ENCODE measurements at places on chromosomes 5 and 9.

DNA sequence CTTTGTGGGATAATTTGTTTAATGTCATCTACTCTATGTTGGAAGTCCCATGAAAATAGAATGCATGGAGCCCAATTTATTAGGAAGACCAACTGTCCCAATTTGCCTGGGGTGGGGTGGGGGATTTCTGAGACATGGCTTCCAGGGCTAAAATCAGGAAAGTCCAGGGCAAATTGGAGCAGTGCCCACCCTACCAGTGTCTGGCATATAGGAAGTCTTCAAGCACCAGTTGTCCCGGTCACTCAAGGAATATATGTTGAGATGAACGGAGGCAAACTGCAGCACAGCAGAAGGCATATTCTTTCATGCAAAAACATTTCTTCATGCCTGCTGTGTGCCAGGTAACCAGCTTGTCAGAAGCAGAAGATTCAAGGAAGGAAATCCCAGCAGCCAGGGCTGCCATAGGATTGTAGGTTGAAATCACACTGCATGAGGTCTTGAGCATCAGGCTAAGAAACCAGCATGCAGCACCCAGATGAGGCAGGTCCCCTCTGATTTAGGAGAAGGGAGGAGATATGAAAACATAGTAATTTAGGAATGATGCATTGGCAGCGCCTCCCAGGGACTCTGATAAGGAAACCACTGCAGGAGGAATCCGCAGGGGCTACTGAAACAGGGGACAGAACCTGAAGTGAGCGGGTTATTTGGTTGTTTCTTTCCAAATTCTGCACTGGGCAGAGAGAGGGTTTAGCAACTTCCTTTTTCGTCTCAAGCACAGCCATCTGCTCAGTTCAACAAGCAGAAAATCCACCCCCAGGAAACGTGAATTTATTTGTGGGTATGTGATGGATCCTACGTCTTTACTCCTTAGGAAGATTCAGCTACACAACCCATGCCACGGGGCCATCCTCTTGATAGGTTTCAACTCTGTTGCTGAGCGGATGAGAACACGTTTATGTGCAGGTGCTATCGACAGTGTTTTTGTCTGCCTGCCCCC lies 112.6 kb upstream of the CPEB4 start:
- DNase-seq: no peak

GRCh38 chr5:176889321-176890280 lies 9.5 kb downstream of the HK3 start:
- no peak for DNase-seq

DNA sequence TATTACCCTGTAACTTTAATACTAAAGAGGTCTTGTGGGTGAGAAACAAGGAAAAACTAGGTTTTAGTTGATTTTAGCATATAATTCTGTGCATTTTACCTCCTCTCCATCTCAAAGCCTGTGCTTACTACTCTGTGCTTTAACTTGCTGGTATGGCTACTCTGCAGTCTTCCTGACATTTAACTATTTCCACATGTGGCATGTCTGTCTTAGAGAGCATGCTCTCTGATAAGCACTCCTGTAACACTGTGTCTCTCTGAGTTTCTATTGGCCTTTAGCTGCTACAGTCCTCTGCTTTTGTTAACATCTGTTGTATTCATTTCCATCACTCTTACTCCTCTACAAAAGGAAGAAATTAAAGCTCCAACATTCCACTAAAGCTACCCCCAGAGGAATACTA lies 418.3 kb downstream of the RAB3C start:
- DNase-seq: no peak

- DNase-seq: no peak
Measured at GRCh38 chr9:122183501-122183900, 23.8 kb downstream of the MORN5 start.

DNA sequence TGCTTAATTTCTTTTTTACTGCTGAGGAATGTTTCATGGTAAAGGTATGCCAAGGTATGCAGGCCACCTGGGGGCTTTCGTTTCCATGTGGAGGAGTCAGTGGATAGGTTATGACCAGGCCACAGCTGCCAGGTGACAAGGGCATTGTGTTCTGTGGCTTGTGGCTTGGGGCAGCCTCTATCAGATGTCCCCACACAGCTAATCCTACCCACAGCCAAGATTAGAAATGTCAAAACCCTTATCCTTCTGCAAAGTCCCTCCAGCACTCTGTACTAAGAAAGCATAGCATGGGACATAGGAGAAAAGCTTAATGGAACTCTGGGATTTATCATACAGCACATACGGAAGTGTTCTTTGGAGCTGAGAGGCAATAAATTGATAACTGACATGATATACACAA lies 171.2 kb upstream of the S1PR3 start:
- no peak for DNase-seq

DNA sequence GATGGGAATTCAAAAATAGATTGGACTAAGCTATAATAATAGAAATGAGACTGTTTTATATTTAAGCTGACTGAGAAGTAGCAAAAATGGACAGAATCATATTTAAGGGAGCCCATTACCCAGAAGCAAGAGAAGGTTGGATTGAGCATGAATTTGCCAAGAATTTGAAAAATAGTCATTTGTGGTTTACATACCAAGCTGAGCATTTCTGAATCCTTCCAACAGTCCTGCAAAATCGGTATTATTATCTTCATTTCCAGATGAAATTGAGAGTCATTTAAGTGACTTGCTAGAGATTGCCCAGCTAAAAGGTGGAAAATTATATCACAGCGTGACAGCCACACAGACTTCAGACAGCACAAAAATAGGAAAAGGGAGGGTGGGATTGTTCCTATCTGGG lies 48.4 kb downstream of the TNFSF15 start:
- no peak for DNase-seq

GRCh38 chr9:86768020-86768419 lies 179.3 kb downstream of the GAS1 start:
- no peak for DNase-seq

GRCh38 chr5:179404321-179405053 lies 59.2 kb upstream of the ADAMTS2 start:
- no peak for DNase-seq

DNA sequence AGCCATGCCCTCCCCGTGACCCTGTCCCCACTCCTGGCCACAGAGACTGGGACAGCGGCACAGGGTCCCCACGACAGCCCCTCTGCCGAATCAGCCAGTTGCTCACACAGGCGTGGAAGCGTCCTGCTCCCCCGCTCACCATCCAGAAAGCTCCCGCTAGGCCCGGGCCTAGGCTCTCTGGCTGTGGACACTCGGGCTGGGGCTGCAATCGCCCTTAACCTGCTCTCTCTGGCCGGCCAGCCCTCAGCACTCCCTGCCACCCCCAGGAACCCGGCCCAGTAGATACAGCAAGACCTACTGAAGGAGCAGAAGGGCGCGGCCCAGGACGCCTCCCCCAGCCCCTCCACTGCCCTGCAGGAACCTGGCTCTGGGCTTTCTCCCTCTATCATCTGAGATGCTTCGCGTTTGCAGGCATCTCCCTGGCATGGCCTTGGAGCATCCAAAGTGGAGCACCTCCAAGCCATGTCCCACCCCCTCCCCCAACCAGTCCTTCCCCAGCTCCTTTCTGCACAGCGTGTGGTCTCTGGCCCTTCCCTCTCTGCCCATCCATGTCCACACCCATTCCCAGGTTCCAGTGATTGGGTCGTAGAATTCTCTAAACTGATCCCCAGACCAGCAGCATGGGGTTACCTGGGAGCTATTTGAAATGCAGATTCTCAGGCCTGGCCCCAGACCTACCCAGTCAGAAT lies 113.7 kb upstream of the LMX1B start:
- no peak for DNase-seq

DNA sequence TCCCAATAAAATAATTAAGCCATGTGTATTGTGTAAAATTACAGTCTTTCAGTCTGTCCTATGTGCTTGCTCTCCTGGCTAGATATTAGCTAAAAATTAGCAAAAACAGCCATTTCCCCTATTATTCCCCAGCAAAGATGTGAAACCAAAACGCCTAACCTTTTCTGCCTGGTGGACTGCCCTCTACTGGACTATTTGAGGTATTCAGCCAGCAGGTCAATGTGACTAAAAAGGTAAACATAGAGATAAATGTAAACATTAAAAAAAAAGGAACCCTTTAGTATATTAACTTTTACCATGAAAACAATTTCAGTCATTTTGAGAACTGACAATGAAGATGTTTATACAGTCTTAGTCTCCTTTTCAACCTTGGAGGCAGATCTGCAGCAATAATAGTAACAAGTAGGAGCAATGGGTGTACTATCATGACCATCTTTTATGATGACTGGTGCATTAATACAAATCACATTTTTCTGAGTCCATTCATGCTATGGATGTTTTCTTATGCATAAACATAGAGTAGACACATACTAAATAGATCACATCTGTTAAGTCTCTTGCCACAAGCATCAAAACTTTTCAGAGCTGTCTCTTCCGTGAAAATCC lies 10.1 kb downstream of the ATG12 start:
- peak; percentile 16 for DNase-seq

- DNase-seq: no peak
Measured at GRCh38 chr5:136750224-136750862, 385.0 kb upstream of the TRPC7 start.

DNA sequence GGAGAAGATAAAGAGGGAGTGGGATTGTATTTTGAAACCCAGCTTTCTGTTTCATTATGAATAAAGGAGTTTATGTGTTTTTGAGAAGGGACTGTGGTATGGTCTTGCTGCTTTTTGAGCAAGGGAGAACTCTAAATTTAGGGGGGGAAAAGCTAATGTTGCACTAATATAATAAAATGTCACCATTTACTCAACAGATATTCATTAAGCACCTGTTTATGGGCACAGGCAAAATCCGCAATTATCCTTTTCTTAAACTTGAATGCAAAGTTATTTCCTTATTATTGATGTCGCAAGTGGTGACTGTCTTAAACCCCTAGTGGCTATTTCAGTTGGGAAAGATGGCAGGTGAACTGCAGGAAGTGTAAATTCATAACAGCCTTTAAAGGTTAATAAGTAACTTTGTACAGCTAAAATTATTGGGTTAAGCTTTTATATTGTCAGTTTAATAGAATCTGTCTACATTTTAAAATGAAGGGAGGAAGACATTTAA lies 1.5 kb downstream of the CDC42SE2 start:
- DNase-seq: no peak

GRCh38 chr5:143208781-143209510 lies 194.5 kb downstream of the NR3C1 start:
- no peak for DNase-seq

DNA sequence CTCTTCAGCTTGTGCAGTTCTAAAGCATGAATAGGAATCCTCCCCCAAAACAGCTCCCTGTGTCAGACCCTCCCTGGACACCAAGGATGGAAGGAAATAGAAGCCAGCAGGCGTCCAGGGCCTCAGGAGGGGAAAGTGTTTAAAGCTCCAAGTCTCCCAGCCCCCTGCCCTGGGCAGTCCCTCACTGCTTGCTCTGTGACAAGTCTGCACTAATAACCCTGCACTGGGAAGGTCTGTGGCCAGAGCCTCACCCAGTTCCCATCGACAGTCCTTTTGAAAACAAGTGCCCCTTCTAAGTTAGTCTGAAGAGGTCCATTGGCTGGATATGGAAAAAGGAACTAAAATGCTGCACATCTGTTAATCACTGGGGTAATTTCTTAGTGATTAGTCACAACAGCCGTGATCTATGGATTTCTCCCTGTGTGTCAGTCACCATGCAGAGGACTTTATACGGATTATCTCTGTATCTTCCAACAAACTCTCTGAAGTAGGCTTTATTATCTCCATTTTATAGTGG lies 195.3 kb downstream of the FBXL7 start:
- no peak for DNase-seq

DNA sequence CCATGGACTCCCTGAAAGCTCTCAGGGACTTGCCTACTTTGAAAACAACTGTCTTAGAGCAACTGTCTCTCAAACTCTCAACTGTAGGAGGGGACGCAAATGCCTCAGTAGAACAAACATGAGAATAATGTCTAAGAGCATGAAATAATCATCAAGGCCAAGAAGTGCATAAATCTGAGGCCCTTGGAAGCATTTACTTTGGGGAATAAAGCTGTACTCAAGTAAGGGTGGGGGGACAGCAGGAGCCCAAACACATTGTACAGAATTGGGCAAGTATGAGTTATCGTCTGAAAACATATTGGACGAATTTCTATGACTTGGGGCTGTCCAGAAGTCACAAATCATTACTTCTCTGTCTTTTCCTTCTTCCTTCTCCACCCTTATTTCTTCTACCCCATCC lies 96.3 kb upstream of the HMHB1 start:
- no peak for DNase-seq

DNA sequence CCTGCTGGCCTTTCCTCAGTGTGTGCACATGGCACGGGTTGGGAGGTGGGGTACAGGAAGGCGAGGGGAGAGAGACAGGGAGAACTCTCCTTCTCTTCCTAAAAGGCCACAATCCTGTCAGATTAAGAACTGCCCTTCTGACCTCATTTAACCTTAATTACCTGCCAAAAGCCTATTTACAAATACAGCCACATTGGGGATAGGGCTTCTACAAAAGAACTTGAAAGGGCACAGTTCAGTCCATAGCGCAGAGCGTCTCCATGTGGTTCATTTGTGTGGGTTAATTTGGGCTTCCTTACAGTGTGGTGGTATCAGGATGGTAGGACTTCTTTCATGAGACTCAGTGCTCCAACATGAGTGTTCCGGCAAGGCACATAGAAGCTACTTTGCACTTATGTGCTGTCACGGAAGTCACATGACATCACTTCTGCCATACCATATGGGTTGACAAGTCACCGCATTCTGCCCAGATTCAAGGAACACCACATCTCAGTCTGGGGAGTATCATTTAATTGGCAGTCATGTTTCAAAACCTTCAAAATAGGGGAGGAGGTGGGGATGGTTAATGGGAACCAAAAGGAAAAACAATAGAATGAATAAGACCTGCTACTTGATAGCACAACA lies 46.8 kb downstream of the NLN start:
- DNase-seq: no peak

DNA sequence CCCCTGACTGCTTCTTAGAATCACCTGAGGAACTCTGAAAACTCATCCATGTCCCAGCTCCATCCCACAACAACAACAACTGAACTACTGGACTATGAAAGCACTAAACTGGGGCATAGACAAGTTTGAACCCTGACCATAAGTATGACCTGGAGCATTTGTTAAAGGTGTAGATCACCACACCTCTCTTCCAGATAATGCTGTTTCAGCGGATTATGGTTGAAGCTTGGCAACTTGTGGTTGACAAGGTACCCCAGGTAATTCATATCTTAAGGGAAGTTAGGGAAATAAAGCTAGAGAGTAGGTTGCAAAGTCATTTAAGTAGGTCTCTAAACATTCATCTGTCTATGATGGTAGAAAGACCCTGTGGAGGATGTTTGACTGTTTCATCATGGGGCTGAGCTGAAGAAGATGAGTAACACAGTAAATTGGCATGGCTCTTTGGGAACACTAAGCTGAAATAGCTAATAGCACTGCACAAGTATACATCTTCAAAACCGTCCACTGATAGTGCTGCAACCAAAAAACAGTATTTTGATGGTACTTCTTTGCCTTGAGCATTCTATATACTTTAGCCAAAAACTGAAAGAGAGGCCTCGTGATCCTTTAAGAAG lies 80.2 kb downstream of the TMEM174 start:
- DNase-seq: no peak
